Bronchial epithelial cell (primary cell): ENCODE measurements at places on chromosomes 2 and 18.
A peak's percentile ranks its signal among the peaks of the same experiment; 100 is the strongest.

DNA sequence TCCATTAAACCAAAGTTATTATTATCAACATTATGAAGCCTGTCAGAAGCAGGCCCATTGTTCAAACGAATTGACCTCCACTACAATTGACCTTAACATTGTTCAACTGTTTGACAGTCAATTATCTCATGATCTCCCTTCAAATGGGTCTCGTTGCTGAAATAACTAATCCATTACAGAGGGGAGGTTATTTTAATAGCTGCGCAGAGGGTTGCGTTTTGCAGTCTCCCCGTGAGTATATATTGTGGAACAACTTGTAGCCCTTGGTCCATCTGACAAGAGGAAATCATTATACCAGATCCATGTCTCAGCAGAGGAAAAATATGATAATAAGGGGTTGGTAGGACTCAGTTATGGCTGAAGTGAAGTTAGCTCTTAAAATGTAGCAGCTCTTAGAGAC, 159.1 kb downstream of the ALK start:
- no peak for DNase-seq

DNA sequence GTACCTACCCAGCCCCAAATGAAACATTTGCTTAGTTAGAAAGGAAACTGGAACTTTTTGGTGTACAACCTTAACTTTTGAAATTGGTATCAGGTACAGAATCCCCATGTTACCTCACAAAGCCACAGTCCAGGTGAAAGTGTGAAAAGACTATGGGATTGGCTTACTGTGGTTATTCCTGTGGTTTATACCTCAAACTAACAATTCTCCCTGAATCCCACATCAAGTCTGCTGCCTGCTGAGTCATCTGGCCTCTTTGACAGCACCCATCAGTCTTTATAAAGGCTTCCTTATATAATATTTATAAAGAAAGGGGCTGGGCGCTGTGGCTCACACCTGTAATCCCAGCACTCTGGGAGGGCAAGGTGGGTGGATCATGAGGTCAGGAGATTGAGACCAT, 164.6 kb downstream of the TMEM247 start:
- DNase-seq = peak; percentile 85

GRCh38 chr2:54897420-54898310, 152.6 kb downstream of the RTN4 start:
- no peak for DNase-seq

- no peak for DNase-seq
Measured at GRCh38 chr2:72983500-72984161, 66.3 kb downstream of the EMX1 start.

DNA sequence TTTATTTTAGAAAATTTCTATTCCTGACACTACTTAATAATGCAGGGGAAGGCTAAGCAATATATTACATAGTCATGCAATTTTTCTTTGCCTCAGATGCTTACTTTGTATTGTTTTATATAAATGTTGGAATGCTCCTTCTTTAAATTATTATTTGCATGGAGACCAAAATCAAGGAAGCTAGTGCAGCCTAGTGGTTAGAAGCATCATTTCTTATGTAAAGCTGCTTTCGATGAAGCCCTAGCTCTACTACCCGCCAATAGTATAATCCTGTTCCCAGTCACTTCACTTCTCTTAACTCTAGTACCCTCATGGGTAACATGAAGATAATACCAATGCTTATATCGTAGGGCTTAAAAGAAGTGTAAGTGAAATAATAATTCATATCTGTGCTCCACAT, 198.9 kb downstream of the LRATD1 start:
- peak; percentile 40 for DNase-seq

GRCh38 chr2:20291106-20291564, 59.5 kb downstream of the PUM2 start:
- DNase-seq = peak; percentile 84

DNA sequence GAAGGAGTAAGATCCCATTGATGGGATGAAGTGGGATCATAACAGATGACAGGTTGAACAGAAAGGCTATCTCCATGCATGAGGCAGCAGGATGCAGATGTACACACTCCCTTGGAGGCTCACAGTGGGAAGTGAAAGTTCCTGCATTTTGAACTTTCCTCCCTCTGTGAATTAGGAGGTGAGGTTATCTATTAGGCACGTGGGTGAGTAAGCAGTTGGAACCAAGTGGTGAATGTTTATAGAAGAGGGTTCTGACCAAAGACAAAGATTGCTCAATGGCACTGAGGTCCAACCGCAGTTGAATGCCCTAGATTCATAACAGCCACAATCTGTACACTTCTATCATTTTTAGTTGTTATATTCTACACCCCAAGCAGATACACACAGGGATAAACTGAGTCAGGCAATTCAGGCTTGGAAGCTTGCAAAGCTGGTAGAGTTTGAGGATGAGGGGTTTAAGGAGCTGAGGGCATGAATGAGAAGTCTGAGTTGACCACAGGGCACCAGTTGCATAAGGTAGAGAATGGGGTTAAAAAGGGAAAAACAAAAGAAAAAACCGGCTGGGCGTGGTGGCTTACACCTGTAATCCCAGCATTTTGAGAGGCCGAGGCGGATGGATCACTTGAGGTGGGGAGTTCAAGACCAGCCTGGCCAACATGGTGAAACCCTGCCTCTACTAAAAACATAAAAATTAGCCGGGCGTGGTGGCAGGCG, 7.1 kb upstream of the KCMF1 start:
- peak; percentile 77 for DNase-seq

DNA sequence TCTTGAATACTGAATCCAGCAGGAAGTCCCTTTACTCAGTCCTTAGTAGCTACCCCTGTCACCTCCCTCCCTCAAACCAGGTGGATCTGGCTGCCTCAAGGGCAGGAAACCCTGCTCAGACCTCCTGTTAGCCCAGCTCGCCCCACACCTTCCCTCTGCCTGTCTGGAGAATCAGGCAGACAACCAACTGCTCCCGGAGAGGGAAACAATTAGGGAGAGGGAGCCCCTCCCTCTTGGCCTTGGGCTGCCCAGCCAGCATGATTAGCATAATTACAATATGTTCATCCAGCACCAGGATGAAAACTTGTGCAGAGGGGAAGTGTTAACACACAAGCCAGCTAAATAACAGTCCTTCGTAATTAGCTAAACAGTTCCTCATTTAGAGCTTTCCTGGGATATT, 185.5 kb downstream of the C1D start:
- DNase-seq = no peak
